HFF-Myc (cell line): ENCODE measurements at places on chromosomes 2 and 18.

DNA sequence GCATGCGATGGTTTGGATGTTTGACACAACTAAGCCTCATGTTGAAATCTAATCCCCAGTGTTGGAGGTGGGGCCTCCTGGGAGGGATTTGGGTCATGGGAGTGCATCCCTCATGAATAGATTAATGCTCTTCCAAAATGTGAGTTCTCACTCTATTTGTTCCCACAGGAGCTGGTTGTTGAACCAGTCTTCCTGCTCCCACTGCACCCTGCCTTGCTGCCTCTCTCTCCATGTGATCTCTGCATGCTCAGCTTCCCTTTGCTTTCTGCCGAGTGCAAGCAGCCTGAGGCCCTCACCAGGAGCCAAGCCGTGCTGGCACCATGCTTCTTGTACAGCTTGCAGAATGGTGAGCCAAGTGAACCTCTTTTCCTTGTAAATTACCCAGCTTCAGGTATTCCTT is 206.8 kb downstream of the VAPA start:
- DNase-seq, result no peak

- DNase-seq, result no peak
These were observed 59.3 kb upstream of the RFX8 start for GRCh38 chr2:101534149-101534611.

DNA sequence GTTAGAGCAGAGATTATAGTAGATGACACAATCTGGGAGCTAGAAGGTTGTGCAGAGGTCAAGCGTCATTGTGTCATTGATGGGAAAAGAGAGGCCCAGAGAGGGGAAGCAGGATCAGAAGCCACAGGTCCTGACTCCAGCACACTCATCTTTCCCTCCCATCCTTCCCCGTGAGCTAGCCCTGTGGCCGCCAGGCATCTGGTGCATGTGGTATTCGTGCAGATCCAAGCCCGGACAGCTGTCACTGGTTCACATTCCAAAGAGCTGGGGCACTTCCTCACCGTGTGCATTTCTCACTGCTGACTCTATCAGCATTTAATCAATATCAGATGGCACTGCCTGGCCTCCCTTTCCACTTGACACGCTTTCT is 94.1 kb upstream of the THOC1 start:
- peak; percentile 99 for DNase-seq

DNA sequence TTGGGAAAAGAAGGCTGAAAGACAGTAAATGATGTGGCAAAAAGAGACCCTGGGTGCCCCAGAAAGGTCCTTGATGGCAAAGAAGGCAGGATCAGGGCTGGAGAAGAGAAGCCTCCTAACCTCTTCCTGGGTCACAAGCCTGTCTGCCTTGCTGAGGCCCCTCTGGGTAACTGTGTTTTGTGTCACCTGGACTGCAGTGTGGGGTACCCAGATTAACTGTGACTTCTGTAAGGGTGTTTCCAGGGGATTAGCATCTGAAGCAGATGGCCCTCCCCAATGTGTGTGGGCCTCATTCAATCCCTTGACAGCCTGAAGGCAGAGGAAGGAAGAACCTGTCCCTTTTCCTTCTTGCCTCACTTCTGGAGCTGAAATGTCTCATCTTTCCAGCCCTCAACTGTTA is 35.6 kb upstream of the APCDD1 start:
- DNase-seq, result no peak

DNA sequence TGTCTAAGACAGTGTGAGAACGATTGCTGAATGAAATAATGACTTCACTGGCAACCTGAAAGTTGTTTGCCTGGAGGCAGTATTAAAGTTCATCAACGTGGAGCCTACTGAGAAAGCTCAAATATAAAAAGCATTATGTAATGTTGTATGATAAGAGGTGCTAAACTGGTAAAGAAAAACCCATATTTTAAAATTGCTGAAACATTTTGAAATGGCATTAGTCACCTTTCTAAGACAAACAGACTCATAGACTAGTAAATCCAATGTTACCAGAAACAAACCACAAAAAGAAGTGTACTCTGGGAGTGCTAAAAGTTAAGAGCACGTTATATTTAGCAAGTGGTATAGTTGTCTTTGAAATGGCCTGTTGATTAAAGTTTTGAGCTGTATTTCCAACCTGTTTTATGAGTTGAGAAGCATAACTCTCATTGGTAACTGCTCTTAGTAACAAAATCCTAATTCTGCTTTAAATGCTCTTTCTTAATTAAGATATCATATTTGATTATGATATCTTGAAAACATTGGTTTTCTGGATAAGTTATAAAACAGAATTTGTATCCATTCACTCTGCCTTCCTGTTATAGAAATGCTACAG is 62.7 kb downstream of the CYP1B1 start:
- DNase-seq, result no peak
